Caki2 (cell line): ENCODE measurements at places on chromosomes 7 and 10.

- DNase-seq: no peak
These were observed 9.2 kb downstream of the TNPO3 start for GRCh38 chr7:129045682-129046081.

GRCh38 chr10:101775273-101776160, at the start of gene FGF8:
TSS of gene FGF8 (minus strand) at chr10:101776114. CDS start at chr10:101775900, 214 bp downstream.
- no peak for DNase-seq

DNA sequence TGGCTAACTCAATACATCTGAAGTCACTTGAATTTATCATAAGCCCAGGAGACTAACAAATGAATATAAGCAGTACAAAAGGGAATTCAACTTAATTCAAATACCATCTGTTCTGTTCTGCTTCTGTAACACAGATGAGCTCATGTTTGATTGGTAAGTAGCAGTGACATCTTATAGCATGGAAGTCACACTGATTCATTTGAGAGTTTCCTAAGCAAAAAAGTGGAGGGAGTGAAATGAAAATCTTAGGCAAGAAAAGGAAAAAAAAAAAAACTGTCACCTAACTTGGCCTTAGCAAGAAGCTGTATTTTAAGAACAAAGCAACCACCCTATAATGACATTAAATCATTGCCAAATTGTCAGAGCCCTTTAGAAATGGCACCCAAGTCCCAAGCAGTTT, 49.5 kb downstream of the SMURF1 start:
- no peak for DNase-seq

DNA sequence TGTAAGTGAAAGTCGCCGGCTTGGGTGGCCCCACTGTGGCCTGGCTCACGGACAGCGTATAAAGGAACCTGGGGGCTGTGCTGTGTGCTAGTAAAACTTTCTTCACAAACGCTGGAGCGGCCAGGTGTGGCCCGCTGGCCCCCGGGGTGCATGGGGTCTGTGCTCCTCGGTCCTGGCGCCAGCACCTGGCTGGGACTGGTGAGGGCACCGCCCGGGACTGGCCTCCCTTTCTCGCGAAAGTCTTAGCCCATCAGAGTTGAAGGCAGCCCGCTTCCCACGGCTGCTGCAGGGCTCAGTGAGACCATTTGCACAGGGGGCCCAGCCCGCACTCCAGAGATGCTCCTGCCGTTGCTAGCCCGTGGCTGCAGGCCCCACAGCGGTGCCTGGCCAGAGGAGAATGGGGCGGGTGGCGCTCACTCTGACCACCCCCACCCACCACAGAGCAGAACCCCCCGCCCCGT, 5.8 kb downstream of the PWWP2B start:
- DNase-seq: no peak

- DNase-seq: peak; percentile 11
These were observed 263.6 kb upstream of the ZMIZ1 start for GRCh38 chr10:78805176-78805575.

- no peak for DNase-seq
These were observed 107.3 kb downstream of the TPK1 start for GRCh38 chr7:144728551-144728950.

DNA sequence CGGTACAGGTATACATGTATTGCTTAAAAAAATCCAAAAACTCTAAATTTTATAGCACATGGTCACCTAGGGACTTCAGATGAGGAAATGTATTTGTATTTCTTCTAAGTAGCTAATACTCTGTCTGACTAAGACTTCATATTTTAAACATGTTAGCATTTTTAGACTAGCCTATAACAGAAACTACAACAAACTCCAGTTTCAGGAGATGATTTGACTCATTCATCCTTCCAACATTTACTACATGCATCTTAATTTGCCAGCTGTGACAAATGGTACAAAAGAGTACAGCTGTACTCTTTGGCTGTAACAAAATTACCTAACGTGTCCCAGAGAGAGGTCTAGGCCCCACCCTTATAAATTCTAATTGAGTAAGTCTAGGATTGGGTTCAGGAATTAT, 22.2 kb downstream of the TMEM209 start:
- no peak for DNase-seq

DNA sequence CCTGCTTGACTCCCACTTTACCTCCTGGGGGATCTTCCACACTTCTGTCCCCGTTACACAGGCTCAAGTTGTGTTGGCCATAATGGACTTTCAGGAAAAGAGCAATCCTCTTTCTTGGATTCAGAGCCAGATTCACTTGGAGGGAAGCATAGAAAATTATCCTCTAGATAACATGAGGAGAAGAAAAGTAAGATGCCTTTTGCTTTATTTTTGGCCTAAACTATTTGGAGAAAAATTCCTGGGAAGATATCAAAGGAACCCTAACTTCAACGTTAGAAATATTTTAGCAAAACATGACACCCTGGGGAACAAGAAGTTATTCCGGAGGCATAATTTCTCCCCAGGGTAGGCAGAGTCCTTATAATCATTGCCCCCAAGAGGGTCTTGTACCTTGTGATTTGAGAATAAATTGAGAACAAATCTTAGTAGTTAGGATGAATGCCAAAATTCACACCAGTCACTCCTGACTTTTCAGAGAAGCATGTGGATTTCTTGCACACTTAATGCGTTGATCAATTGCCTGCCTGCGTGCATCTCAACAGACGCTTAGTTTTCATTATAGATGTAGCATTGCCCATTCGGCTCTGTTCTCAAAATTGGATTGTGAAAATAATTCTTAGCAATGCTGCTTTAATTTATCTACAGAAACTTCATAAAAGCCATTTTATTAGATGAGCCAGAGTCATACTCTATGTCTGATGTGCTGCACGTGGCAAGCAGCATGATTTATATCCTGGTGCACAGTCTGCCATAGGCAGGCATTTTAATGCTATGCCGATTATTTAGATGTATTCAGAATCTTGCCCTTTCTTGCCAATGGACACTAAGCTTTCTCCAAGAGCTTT, 224.4 kb downstream of the C7orf25 start:
- DNase-seq: no peak

DNA sequence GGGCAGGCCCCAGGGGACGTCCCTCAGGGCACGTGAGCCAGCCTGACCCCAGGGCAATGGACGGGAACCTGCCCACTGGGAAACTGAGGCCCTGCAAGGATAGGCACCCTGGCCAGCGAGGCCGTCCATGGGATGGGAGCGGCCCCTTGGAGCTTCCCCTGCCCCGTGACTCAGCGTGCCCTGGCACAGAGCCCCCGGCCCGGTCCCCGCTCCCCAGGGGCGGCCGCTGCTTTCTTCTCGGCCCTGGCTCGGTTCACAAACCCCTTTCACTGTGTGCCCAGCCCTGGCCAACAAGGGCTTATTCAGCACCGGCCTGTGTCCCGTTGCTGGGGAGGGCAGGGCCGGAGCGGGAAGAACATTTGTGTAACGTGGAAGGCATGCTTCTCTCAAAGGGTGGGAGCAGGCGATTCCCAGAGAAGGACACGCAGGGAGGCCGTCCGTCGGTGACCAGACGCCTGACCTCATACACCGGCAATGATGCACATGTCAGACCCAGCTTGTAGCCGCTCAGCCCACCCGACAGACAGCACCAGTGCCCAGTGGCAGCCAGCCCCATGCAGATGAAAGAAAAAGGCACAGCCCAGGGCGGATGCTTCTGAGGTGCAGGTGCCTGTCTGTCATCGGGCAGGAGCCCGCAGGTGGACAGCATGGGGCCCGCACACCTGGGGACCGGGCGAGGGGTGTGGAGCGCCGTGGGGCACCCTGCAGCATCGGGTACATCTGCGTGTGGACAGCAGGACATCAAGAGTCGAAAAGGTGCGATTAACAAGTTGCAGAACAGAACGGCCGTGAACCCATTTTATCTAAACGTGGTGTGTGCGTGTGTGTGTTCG, 94.5 kb downstream of the PDGFA start:
- DNase-seq: no peak

DNA sequence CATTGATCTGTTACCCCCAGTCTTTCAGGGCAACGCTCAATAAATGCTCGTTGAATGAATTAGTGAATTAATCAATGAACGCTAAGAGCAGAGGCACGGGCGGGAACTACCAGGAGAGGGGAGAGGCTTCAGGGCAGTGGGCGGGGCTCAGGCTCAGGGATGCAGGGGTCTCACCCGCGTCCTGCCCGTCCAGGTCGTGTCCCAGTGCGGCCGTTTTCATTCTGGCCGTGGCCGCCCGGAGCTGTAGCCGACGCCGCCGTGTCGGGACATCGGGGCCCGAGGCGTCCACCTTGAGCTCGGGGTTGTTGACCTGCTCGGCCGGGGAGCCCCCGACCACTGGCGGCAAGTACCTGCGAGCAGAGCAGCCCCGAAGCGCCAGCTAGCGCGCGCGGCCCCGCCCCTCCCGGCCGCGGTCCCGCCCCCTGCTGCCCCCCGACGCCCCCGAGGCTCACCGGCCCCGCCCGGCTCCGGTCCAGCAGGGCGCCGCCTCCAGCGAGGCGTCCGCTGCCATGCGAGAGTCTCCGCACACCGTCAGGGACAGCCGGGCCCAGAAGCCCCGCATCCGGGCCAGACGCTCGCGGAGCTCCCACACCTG, 2.8 kb upstream of the GAL3ST4 start:
- no peak for DNase-seq

GRCh38 chr10:113539789-113540188, 13.1 kb upstream of the HABP2 start:
- DNase-seq: peak; percentile 41

DNA sequence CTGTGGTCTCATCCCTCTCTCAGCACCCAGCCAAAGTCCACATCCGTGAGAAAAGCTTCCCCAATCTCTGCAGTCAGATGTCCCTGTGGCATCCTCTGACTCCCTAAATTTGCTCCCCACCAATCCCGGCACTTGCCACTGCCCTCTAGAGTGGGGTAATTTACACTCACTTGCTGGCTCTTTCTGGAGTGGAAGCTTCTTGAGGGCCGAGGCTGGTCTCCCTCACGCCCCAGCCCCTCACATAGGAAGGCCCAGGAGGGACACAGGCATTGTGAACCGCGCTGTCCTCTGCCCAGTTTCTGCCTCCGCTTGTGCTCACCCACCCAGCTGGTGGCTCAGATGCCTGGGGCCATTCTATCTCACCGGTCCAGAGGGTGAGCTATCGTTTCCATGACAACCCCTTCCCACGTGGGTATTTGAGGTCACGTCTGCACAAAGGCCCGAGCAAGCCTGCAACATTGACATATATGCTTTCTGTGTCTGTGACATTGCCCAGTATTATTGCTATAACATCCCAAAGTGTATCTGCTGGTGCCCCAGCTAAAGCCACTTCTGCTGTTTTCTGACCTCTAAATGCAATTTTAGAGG, 97.3 kb upstream of the CTBP2 start:
- no peak for DNase-seq

DNA sequence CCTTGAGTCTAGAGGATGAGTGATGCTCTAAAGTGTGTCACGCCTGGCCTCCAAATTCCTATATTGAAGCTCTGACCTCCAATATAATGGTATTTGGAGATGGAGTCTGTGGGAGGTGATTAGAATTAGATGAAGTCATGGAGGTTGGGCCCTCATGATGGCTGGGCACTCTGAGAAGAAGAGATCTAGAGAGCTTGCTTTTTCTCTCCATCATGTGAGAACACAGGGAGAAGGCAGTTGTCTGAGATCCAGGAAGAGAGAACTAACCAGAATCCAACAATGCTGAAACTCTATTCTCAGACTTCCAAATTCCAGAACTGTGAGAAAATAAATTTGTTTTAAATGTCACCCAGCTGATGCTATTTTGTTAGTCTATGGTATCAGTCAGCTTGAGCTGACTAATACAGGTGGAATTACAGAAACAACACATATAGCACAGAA, 15.1 kb downstream of the RNF216 start:
- peak; percentile 43 for DNase-seq

- peak; percentile 74 for DNase-seq
These were observed 273.1 kb downstream of the AUTS2 start for GRCh38 chr7:69871213-69871885.

- DNase-seq: no peak
These were observed 87.3 kb downstream of the EVX1 start for GRCh38 chr7:27329909-27330308.

DNA sequence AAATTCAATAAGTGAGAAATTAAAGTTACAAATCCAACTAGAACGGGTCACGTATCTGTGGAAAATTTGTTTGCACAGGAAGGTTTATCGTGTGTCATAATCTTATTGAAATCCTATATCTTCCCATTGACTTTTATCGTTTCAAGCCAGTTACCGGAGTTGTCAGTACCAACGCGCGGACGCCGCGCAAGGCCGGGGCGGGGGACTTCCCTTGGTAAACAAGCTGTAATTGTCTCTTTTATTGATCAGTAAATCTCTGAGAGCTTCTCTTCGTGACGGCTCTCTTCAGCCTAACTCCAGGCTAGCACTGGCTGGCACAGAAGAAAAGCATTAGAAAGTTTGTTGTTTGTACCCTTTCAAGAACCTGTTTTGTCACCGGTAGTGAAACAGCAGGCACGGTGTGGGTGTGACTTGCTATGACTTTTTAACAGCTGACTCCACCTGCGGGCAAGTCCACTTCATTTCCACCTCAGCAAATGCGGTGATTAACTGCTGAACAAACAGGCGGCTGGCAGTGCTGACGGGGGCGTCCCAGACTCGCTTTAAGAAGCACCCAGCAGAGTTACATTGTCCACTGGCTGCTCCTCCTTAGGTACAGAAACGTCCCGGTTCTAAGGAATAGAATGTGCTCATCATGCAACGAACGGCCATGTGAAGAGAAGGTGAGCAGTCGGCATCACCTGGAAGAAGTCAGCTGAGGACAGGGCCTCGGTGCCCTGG, 215.8 kb downstream of the MAD1L1 start:
- DNase-seq: no peak

DNA sequence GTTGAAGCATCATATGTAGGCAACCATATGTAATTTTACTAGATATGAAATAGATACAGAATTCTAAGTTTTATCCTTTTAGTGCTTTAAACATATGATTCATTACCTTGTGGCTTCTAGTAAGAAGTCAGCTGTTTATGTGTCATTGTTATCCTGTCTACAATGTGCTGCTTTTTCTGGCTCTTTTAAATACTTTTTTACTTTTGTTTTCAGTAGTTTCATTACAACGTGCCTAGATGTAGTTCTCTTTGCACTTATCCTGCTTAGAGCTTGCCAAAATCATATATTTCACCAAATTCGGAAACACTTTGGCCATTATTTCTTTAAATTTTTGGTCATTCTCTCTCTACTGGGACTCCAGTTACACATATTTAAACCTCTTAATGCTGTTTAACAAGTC, 26.4 kb downstream of the YAE1 start:
- DNase-seq: peak; percentile 40
